ENCODE measurements at places on chromosomes 11 and 22.
A peak's percentile ranks its signal among the peaks of the same experiment; 100 is the strongest.

DNA sequence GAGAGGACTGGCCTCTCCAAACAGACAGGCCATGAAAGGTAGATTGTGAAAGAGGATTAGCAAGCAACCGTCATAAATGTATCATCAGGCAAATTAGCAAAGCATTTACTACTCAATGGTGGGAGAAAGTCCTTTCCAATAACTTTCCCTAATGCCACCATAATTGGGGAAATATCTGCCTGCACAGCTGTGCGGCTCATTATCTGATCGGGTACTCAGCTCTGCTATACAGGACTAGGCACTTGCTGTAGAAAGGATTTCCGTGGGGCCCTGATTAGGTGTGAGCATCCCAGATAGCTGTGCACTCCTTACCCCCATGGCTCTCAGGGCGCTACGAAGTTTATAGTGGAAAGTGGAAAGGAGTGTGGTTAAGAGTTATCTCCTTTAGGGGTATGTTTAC is 309.7 kb upstream of the PLET1 start:
- DNase-seq, result no peak

- DNase-seq, result peak; percentile 62
Measured at GRCh38 chr11:22666688-22667439, 453 bp downstream of the GAS2 start.

DNA sequence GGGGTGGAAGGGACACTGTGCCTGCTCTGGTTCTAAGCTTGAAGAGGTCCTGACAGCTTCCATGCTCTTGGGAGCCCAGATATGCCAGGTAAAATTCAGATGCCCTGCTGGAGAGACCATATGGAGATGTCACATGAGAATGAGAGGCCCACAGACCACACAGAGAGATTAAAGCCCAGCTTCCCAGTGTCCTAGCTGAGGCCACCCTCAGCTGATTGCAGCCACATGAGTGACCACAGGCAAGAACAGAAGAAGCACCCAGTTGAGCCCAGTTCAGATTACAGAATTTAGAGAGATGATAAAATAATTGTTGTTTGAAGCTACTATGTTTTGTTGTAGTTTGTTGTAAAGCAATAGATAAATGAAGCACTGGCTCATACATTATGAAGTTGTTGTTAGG is 14.4 kb upstream of the PVALB start:
- no peak for DNase-seq

- DNase-seq, result no peak
Measured at GRCh38 chr11:114199051-114199450, 97.1 kb upstream of the NNMT start.

GRCh38 chr11:2821891-2822290 is 63.7 kb downstream of the CDKN1C start:
- DNase-seq, result no peak

DNA sequence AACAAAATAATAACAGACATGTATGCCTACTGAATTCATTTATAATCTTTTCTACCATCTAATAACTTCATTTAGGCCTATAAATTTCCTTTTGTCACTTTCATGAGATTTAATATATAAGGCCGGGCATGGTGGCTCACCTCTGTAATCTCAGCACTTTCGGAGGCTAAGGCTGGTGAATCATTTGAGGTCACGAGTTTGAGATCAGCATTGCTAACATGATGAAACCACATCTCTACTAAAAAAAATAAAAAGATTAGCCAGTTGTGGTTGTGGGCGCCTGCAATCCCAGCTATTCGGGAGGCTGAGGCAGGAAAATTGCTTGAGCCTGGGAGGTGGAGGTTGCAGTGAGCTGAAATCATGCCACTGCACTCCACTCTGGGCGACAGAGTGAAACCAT is 14.2 kb upstream of the NTM start:
- DNase-seq, result no peak

Measured in GM10248 (cell line).